Melanocyte of skin (primary cell): ENCODE measurements at places on chromosomes 11 and 22. TPM values are rescaled to one million over a fixed set of nuclear protein-coding genes. Genes with fewer than 3 reads are reported as not detected.

ADAMTS15 gene
- total RNA-seq = under 0.01 TPM in 2 replicates

FUT4 gene
- total RNA-seq = 4.0 and 6.2 TPM in 2 replicates

KRTAP5-9 gene
- not detected in 2 replicates for total RNA-seq

NCAPH2 gene
- 51.8 and 56.6 TPM in 2 replicates for total RNA-seq
